HCEC 1CT (cell line): ENCODE measurements at places on chromosomes 7 and 10.

DNA sequence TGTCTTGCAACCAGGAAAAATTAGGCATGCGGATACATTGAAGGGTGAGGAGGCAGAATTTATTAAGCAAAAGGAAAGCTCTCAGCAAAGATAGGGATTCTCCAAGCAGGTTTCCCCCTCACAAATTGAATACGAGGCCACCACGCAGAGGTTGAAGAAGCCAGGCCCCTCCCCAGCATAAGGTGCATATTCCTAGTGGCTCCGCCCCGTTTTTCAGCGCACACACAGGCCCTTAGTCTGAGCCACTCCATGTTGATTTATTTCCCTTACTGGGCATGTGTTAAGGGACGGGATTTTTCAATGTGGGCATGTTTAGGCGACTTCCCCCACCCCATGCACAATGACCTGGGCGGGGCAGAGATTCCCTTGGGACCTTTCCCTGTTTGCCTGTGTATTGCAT is 24.9 kb downstream of the PPP2R2D start:
- DNase-seq = no peak

DNA sequence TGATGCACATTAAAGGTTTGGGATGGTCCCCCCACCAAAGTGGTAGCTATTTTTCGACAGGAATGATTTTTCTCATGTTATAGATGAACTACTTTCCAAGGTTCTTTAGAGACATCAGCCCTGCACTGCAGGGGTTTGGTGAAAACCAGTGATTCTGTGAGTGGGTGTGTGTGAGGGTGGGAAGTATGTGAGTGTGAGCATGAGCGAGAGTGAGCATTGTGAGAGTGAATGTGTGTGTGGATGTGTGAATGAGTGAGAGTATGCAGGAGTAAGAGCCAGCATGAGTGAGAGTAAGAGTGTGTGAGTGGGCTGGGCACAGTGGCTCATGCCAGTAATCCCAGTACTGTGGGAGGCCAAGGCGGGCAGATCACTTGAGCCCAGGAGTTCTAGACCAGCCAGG is 75.0 kb downstream of the GOLGA7B start:
- DNase-seq = no peak

GRCh38 chr10:55001422-55001821 is 200.4 kb upstream of the PCDH15 start:
- no peak for DNase-seq

- no peak for DNase-seq
These were observed 153.0 kb downstream of the DIP2C start for GRCh38 chr10:536371-536925.

- DNase-seq = no peak
These were observed 5.7 kb downstream of the RARRES2 start for GRCh38 chr7:150335774-150336112.
